NCI-H460 (cell line): ENCODE measurements at places on chromosomes 5 and 9.

GRCh38 chr5:134132372-134133187, 18.1 kb downstream of the TCF7 start:
- no peak for DNase-seq

DNA sequence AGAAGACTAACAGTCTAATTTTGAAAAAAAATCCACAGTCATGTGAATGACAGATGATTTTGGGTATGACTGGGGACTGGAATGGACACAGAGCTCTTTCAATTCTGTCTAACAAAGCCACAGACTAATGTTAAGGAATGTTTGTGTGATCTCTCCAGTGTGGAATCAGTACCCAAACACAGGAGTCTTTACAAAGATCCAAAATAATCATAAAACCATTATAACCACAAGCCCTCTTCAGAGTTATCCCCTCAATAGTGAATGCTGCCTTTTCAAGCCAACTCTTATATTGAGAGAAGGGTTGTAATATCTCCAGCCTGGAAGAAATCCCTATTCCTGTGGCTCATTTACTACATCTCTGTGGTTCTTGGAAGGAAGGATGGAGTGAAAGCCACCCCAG, 552.0 kb upstream of the CLINT1 start:
- DNase-seq, result no peak

- no peak for DNase-seq
Observed at GRCh38 chr9:108316630-108317029, 539.2 kb downstream of the ACTL7B start.

- no peak for DNase-seq
Observed at GRCh38 chr9:24820196-24820595, 274.5 kb upstream of the IZUMO3 start.

DNA sequence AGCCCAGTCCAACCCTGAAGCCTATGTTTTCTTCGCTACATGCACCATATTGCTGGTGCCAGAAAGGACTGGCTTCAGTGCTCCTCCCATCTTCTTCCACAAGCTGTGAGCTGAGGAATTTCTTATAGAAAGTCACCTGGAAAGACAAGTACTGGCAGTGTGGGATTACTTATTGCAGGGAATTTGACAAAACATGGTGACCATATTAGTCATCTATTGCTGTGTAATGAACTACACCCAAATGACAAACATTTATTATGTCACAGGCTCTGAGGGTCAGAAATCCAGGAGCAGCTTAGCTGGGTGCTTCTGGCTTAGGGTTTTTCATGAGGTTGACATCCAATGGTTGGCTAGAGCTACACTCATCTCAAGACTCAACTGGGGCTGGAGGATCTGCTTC, 75.5 kb downstream of the ENTREP1 start:
- DNase-seq, result no peak
